NCI-H748 treated with DMSO at 0.1 percent for 48 hours (cell line): ENCODE measurements at places on chromosomes 6 and 20.
A peak's percentile ranks its signal among the peaks of the same experiment; 100 is the strongest.

- DNase-seq, result no peak
Observed at GRCh38 chr6:36546308-36546919, 865 bp downstream of the STK38 start.

- no peak for DNase-seq
Observed at GRCh38 chr6:107129370-107129925, 14.1 kb upstream of the BEND3 start.

- DNase-seq, result no peak
Observed at GRCh38 chr6:25427549-25427948, 148.4 kb downstream of the CARMIL1 start.

DNA sequence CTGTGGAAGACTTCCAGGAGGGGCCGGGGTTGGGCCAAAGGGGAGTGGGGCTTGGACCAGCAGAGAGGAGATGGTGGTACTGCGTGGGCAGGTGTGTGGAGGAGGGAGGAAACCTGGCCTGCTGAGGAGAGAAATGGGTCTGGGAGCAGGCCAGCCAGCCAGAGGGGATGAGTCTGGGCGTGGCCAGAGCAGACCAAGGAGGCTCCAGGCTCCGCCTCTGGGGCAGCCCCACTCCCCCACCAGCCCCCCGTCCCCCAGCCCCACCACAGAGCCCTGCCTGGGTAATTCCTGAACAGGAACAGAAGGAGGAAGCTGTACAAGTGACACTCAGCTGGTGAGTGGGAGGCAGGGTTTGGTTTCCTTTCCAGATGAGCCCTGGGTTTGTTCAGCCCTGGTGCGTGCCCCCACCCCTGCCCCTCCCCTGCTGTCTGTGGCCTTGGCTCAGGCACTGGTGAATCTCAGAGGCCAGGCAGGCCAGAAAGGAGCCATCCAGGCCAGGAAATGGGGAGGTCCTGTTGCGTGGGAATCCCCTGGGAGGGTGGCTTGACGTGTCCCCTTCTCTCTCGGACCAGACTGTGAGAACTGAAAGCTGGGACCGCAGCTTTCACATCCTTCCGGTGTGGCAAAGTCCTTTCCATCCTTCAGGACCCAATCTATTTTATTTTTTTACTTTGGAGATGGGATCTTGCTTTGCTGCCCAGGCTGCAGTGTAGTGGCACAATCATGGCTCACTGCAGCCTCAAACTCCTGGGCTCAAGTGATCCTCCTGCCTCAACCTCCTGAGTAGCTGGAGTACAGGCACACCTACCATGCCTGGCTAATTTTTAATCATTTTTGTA lies 9.4 kb upstream of the SRC start:
- DNase-seq, result no peak

DNA sequence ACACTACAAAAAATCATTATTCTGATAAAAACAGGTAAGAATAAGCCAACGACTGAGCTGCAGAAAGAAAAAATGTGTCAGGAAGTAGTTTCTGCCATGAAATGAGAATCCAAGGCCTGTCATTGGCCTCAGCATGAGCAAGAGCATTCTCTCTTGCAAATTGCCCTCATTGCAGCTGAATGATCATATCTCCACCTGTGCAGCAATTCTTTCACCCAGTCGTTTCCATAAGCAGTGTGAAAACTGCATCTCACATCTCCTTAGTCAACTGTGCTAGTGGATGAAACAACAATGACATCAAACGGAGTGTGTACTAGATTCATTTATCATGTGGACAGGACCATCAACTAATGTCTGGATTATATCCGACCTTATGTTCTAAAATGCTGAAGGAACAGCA lies 88.2 kb upstream of the STXBP5 start:
- no peak for DNase-seq

GRCh38 chr20:57013741-57014140 lies 252.7 kb downstream of the BMP7 start:
- no peak for DNase-seq

GRCh38 chr6:159089443-159089842 lies 44.7 kb upstream of the TAGAP start:
- no peak for DNase-seq

- no peak for DNase-seq
Observed at GRCh38 chr20:57479196-57479595, 45.7 kb downstream of the CTCFL start.

DNA sequence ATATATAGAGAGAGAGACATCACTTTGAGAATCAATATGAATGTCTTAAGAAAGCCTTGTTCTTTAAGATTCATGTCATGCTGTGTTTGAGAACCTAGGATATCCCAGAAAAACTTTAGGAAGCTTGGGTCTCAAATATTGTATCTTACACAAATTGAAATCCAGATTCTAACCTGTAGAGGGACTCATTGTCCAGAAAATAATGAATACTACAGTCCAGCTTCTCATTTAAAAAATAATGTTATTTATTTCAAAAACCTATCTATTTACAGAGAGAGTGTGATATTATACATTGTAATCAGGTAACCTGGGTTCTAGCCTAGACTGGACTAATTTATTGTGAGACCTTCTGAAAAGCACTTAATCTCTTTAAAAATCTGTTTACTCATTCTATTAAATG lies 4.2 kb downstream of the RFX6 start:
- DNase-seq, result no peak

- DNase-seq, result peak; percentile 37
Observed at GRCh38 chr6:104526376-104526775, 333.3 kb downstream of the HACE1 start.

- DNase-seq, result no peak
Observed at GRCh38 chr6:142544199-142544838, 242.5 kb downstream of the ADGRG6 start.

DNA sequence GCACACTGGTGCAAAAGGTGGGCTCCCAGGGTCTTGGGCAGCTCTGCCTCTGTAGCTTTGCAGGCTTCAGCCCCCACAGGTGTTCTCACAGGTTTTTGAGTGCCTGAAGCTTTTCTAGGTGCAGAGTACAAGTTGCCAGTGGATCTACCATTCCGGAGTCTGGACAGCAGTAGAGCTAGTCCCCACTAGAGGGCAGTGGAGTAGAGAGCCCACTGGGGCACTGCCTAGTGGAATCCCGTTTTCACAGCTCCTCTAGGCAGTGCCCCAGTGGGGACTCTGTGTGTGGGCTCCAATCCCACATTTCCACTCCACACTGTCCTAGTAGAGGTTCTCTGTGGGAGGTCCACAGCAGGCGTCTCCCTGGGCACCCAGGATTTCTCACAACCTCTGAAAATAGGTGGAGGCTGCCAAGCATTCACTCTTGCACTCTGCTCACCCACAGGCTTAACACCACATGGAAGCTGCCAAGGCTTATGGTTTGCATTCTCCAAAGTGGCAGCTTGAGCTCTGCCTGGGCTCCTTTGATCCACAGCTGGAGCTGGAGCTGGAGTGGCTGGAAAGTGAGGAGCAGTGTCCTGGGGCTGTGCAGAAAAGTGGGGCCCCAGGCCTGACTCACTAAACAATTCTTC lies 86.3 kb upstream of the PROKR2 start:
- peak; percentile 25 for DNase-seq

DNA sequence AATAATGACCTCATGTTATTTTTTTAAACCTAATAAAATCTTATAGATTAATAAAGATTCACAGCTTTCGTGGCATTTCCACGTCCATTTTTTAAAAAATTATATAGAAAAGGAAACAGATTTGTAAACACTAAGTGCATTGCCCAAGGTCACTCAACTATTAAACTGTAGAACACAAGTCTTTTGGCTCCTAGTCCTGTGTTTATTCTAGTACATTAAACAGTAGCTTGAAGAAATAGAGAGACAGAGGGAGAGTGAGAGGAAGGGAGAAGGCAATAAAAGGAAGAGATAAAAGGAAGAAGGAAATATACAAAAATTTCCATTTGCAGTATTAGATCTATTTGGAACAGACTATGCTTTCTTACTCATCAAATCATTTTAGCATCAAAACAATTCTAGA lies 586.7 kb upstream of the CITED2 start:
- no peak for DNase-seq

GRCh38 chr6:127435626-127436220 lies 23.5 kb downstream of the KIAA0408 start:
- DNase-seq, result no peak

DNA sequence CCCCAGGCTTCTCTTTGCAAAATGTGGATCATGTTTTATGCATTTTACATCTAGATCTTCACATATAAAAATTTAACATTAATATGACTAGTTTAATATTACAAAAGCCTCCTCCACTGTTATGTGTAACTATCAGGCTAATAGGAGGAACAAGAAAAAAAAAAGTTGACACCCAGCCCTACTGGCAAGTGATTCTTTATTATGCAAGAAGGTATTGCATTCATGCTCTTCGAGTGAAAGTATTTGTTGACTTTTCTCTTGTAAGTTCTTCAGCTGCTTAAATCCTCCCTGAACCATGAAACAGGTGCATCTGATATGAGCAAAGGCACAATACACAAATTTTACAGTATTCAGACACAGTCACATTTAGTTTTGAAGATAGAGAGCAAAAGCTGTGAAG lies 716 bp upstream of the HLA-DQB2 start:
- DNase-seq, result no peak

GRCh38 chr6:118327237-118327636 lies 220.9 kb upstream of the PLN start:
- DNase-seq, result no peak

- no peak for DNase-seq
Observed at GRCh38 chr6:28948782-28949486, 25.1 kb upstream of the TRIM27 start.

GRCh38 chr20:38221119-38221589 lies 39.4 kb downstream of the KIAA1755 start:
- peak; percentile 32 for DNase-seq

DNA sequence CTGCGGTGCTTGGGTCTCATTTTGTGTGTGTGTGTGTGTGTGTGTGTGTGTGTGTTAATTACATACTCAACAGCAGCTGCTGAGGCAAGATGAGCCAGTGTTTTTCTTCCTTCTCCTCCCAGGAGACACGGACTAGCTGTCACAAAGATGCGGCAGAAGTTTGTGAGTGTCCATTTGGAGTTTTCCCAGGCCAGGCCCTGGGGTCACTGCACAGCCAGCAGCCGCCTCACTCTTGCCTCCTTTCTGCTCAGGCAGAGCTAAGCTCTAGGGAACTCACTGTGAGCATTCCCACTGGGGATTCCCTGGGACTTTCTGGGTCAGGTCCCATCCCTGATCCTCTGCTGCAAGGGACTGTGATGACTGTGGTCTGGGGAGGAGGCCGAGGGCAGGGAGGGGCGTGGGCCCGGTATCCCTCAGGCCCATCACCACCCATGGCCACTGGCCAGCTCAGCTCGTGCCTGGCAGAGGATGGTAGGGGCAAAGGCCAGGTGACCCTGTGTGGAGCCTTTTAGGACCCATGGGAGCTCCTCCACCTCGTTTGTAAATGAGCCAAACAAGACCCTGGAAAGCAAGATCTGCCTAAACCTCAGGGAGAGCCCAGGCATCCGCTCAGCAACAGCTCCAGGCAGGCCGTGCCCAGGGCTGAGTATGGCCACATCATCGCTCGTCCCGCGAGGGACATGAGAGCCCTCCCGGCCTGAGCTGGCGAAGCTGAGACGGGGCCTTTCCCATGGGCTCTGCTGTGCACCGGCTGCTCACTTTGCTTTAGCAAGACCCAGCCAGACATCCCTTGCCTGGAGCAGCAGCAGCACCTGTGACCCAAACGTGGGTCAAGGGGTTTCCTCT lies 102.0 kb downstream of the PSMB1 start:
- DNase-seq, result no peak

DNA sequence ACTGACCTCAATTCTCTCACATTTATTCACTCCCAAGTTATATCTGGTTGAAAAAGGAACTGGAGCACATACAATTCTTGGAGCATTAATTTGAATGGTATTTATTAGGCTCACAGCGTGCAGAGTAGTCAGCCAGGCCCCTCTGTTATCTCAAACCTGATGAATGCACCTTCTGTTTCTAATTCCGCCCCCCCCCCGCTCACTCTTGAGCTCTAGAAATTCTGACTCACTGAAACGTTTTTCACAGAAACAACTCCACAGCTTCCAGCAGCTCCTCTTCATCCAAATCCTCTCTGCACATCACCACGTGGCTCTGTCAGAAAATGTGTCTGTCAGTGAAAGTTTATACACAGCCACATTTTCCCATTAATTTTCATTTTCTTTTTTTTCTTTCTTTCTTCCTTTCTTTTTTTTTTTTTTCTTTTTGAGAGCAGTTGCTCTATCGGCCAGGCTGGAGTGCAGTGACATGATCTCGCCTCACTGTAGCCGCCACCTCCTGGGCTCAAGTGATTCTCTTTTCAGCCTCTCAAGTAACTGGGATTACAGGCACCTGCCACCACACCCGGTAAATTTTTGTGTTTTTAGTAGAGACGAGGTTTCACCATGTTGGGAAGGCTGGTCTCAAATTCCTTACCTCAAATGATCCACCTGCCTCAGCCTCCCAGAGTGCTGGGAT lies 109.4 kb downstream of the TBXT start:
- no peak for DNase-seq

- DNase-seq, result no peak
Observed at GRCh38 chr6:72132427-72132826, 246.1 kb downstream of the RIMS1 start.

DNA sequence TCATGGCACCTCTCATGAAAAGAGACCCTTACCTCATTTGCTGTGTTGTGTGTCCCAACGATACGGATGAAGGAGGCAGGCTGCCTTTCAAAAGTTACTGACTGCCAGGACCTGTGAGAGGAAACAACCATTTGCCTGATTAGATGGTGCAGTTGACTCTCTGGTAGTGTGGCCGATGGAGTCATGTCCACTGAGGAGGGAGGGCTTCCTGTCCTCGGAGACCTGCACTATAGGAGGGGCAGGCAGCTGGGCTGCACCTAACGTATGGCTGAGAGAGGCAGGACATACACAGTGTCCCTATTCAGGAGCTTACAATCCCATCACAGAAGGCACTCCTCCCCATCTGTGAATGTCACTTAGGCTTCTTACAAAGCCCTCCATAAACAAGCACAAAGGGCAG lies 373.0 kb downstream of the ZFAND3 start:
- peak; percentile 76 for DNase-seq

DNA sequence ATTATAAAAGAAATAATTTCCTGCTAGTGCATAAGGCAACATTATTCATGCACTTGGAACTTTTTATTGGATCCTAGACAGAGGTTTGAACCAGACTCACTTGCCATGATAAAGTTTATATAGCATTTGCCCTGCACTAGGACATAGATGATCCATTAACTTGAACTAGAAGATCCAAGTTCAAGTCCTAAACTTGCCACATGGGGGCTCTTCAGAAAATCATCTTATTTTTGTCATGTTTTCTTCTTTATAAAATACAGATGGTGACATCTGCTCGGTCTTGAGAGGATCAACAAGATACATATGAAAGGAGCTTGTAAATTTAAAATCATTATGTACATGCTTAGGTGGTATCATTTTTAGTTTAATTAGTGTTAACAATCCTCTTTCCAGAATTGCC lies 94.5 kb downstream of the SIM1 start:
- no peak for DNase-seq
